ENCODE measurements at places on chromosomes 5 and 9.

- no peak for DNase-seq
Observed at GRCh38 chr9:106941916-106942315, 79.0 kb downstream of the ZNF462 start.

- DNase-seq = no peak
Observed at GRCh38 chr5:52864371-52864770, 76.7 kb downstream of the ITGA1 start.

GRCh38 chr9:80836013-80836412 is 853.3 kb downstream of the TLE1 start:
- no peak for DNase-seq

DNA sequence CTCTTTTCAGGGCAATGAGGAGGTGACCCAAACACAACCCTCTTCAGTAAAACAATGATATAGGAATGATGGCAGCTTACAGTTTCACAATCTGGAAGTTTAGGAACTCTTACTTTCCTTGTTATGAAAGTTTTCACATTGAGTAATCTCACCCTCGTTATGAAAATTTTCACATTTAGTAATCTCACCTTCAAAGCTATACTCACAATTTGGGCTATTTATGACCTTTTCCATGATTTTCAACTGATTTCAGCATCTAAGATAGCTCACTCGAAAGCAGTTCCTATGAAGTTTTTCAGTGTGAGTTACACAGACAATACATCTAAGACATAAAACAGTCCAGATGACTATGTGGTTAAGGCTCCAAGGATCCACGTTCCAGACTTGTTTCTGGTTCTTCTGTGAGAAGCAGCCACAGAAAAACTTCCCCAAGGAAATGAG is 57.1 kb downstream of the FOXD1 start:
- DNase-seq = no peak

- no peak for DNase-seq
Observed at GRCh38 chr9:128118971-128119665, 8.4 kb downstream of the PTGES2 start.

DNA sequence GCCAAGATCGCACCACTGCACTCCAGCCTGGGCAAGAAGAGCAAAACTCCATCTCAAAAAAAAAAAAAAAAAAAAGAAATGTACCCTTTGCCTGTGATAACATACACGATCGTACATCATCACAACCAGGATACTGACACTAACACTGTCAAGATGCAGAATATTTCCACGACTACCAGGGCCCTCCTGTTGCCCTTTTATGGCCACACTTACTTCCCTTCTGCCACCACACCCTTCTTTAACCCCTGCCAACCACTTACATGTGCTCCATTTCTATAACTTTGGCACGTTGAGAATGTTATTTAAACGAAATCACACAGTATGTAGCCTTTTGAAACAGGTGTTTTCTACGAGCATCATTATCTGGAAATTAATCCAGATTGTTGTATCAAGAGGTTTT is 69.0 kb upstream of the OTULINL start:
- no peak for DNase-seq

GRCh38 chr5:140244525-140245025 is 58.3 kb downstream of the PFDN1 start:
- DNase-seq = peak; percentile 67

- no peak for DNase-seq
Observed at GRCh38 chr5:6041977-6042550, 336.3 kb downstream of the MED10 start.

GRCh38 chr9:16064771-16065170 is 511.9 kb downstream of the CCDC171 start:
- DNase-seq = no peak

Measured in stimulated activated CD8-positive, alpha-beta memory T cell treated with anti-CD3 and anti-CD28 coated beads, Interleukin-15, amount 100 ng/mL, for 48 hours (primary cell).